ENCODE measurements at places on chromosomes 2 and 18.

DNA sequence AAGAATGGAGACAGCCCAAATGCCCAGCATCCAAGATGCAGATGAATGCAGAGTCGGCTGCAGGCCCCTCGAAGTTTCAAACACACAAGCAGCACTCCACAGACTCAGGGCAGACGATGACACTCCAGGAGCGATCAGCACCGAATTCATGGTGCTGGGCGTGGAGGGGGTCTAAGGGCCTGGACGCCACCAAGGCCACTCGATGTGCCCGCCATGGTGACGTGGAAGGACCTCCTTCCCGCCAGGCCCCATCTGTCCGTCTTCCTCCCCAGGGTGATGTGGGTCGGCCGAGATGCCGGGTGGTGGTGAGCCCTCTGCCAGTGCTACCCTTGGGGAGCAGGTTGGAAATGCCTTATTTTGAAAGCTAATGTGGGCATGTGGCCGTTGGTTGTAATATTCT lies 9.4 kb downstream of the KIF1A start:
- H3K36me3 ChIP-seq: no peaks in the 10 kb centered on the region
- no peaks in the 10 kb centered on the region for H3K4me1 ChIP-seq
- H3K27me3 ChIP-seq: no peaks in the 10 kb centered on the region
- DNase-seq: peak; percentile 30

- no peaks in the 10 kb centered on the region for H3K4me1 ChIP-seq
- no peak for DNase-seq
- no peaks in the 10 kb centered on the region for H3K27me3 ChIP-seq
- H3K27ac ChIP-seq: no peak overlapping the region
Measured at GRCh38 chr2:134079373-134079772, 174.5 kb upstream of the MGAT5 start.

- H3K36me3 ChIP-seq: no peaks in the 10 kb centered on the region
- no peaks in the 10 kb centered on the region for H3K27me3 ChIP-seq
- no peaks in the 10 kb centered on the region for H3K4me1 ChIP-seq
- H3K27ac ChIP-seq: no peak overlapping the region
Measured at GRCh38 chr18:56884511-56884910, 233.4 kb downstream of the WDR7 start.

GRCh38 chr2:204763974-204764703 lies 218.9 kb downstream of the PARD3B start:
- no peak for DNase-seq
- no peaks in the 10 kb centered on the region for H3K36me3 ChIP-seq
- H3K27ac ChIP-seq: no peak overlapping the region

GRCh38 chr18:9826685-9827084 lies 59.1 kb upstream of the TXNDC2 start:
- DNase-seq: no peak
- H3K4me1 ChIP-seq: no peaks in the 10 kb centered on the region
- H3K4me3 ChIP-seq: no peak overlapping the region
- peak overlapping the region; percentile 81 for H3K27ac ChIP-seq
- no peaks in the 10 kb centered on the region for H3K27me3 ChIP-seq

DNA sequence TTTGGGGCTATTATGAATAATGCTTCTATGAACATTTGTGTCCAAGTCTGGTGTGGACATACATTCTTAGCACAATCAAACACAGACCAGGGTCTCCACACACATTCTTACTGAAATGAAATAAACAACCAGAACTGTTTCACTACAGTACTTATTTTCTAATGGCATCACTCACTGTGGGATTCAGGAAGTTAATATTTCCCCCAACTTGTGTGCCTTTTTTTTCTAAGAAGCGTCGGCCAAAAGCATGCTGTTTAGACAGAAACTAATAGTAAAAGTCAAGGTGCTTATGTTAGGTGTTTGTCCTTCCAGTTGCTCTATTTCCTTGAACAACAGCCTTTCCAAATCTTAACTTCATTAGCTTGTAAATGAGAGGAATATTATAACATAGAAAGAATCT lies 117.6 kb downstream of the DOCK10 start:
- H3K4me1 ChIP-seq: no peaks in the 10 kb centered on the region
- no peaks in the 10 kb centered on the region for H3K36me3 ChIP-seq
- H3K27me3 ChIP-seq: no peaks in the 10 kb centered on the region
- no peak overlapping the region for H3K4me3 ChIP-seq
- no peak overlapping the region for H3K27ac ChIP-seq

- no peaks in the 10 kb centered on the region for H3K27me3 ChIP-seq
- H3K36me3 ChIP-seq: peaks cover 6% of the 10 kb centered on the region
- DNase-seq: no peak
- H3K27ac ChIP-seq: peak overlapping the region; percentile 87
- H3K4me3 ChIP-seq: peak overlapping the region; percentile 72
Measured at GRCh38 chr2:118012778-118013177, 1.1 kb downstream of the CCDC93 start.

DNA sequence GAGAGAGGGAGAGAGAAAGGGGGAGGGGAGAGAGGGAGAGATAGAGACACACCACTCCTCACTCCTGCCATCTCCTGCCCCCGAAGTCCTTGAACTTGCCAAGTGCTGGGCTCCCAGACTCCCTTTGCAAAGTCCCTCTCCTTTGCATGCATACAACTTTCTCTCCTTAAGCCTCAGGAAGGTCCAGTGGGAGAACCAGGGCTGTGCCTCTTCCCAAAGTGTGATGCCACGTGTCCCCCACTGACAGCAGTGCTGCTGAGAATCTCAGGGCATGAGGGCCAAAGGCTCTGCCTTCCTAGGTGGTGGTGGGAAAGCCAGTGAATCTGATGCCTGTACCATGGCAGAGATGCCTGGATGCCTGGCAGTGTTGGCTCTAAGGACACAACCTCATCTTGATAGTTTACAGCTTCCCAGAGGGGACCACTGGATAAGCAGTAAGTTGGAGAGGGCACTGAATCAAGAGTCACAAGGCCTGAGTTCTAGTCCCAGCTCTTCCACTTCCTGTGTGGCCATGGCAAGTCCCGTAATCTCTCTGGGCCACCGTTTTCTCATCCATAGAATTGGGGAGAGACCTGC lies 103.4 kb downstream of the CLIP4 start:
- peaks cover 4% of the 10 kb centered on the region for H3K27me3 ChIP-seq
- no peak overlapping the region for H3K4me3 ChIP-seq
- no peak overlapping the region for H3K27ac ChIP-seq
- no peaks in the 10 kb centered on the region for H3K36me3 ChIP-seq

DNA sequence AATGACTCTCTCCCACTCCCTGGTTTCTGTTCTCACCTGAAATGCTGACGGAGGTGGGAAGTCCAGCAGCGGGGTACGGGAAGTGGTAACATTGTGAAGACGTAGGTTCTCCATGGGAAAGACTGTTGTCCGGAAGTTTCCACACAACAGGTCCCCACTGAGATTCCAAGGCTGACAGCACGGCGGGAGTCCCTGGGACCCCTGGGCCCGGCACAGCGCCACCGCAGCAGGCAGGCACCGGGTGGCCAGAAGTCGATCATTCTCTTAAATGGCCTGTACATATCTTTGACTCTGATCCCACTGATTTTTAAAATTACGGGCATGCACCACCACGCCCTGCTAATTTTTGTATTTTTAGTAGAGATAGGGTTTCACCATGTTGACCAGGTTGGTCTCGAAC lies 201.0 kb upstream of the SALL3 start:
- H3K4me3 ChIP-seq: no peak overlapping the region
- no peaks in the 10 kb centered on the region for H3K36me3 ChIP-seq
- DNase-seq: no peak
- H3K27ac ChIP-seq: no peak overlapping the region
- no peaks in the 10 kb centered on the region for H3K4me1 ChIP-seq

GRCh38 chr2:210195101-210195852 lies 24.1 kb upstream of the KANSL1L start:
- H3K27me3 ChIP-seq: no peaks in the 10 kb centered on the region
- H3K4me3 ChIP-seq: peak overlapping the region; percentile 19
- peak; percentile 54 for DNase-seq
- no peak overlapping the region for H3K27ac ChIP-seq

All from sigmoid colon (tissue), 7 donors.